ENCODE measurements at places on chromosomes 3 and 15.

GRCh38 chr15:87733541-87733941 is 523.0 kb downstream of the NTRK3 start:
- DNase-seq = no peak

- no peak for DNase-seq
Observed at GRCh38 chr3:13598926-13599886, 50.3 kb downstream of the FBLN2 start.

GRCh38 chr15:31403096-31403495 is 76.5 kb downstream of the KLF13 start:
- no peak for DNase-seq

DNA sequence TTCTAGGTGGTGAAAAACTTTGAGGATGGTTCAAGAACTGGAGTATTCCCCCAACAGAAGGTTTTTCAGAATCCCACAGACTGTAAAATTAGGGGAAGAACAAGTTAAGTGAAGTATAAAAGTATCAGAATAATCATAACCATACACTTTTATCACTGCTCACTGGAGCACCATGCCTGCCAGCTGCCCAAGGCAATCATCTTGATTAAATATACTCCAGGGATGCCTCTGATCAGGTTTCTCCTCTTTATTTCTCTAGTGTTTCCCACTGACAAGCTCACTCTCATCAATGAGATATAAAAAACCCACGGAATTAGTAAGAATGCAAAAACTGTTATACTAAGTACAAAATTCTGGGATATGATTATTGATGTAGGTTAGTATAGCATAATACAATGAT is 108.0 kb downstream of the STAG1 start:
- no peak for DNase-seq

All from SW 1271 (cell line).